Activated T-cell treated with anti-CD3 and anti-CD28 coated beads, Interleukin-2, amount 50 U/mL, for 1 hour (primary cell): ENCODE measurements at places on chromosomes 4 and X.

DNA sequence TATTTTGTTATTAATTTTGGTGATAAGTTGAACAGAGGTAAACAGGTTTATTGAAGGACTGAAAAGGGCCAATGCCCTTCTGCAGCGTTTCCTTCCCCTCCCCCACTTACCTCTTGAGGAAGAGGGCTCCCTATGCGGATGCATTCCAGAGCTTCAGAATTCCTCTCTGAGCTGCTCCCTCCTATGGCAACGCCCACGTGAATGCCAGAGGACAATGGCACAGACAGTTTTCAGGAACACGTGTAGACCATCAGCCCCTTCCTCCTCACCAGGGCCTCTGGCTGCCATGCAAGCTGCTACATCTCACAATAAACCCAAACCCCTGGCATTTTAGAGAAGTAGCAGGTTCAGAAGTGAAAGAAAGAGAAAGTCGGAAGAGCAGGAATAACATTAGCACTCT, 127.9 kb downstream of the CHRDL1 start:
- DNase-seq = no peak

DNA sequence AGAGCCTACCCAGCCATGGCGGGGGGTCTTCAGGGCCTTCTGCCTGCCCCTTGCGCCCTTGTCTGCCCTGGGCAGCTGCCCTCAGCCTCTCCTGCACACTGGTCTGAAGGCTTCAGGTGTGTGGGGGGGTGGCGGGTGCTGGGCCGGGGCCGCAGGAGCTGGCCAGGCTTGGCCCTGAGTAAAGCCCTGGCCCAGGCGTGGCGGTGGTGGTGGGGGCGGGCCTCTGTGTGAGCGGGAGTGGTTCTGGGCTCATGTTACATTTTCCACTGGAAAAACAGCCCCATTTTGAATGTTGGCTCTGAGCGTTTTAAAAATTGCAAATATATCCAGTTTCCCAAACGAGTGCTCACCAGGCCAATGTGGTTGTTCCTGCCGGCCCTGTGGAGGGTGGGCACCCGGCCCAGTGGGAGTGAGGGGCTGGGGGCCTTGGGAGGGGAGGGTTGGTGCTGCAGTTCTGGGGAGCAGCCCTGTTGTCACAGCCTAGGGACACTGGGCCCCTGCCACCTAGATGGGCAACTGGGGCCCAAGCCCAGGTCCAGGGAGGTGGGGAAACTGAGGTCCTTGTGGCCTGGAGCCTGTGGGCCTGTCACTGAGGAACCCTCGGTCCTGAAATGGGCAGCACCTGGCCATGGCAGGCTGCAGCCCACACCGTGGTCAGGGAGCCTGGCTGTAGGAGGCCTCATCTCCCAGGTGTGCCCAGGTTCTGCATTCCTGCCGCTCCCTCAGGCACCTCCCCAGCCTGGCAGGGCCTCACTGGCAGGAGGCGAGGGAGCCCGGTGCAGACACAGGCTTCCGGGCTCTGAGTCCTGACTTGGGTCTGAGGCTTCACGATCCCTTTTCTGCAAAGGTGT, 28.3 kb downstream of the FGFRL1 start:
- DNase-seq = no peak

DNA sequence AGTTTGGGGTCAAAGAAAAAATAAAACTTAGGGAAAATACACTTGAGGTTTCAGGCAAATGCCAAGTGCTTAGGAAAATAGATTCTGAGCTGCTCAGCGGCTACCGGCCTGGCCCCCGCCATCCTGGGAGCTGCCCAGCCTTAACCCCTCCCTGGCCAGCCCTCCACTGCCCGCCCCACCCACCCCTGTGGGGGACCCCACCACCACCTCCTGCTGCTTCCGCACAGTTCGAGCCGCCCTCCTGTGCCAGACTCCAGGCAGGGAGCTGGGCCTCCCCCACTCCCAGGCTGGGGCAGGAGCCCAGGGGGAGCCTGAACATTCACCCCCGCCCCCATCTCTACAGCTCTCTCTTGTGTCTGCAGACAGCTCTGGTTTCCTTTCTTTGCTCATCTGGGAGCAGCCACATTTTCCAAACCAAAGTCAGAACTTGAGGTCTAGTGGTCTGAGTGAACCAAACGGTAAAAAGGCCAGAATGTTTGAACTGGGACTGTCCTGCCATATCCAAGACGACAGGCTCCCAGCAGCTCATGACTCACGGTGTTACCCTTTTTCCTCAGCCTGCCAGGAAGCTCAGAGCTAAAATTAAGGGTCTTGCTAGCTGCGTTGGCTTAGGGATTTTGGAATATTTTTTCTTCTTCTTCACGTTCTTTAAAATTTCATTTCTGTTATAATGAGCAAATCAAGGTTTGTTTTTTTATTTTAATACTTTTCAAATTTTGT, 4.7 kb upstream of the FGFR3 start:
- DNase-seq = no peak

- DNase-seq = no peak
These were observed 5.1 kb downstream of the PHEX start for GRCh38 chrX:22037225-22037624.

DNA sequence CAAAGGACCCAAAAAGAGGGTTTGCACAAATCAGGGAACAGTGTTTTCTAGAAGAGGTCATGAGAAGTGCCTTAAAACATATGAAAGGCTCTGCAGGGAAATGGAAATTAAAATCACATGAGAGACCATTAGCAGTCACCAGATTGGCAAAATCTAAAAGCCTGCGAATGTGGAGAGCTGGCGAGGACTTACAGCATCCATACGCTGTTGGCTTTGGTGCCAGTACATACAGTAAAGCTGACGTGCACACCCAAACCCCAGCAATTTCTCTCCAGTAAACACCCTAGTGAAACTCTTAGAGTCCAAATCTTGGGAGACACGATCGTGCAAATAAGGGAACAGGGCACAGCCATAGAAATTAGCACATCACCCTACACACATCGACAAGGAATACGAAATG, 25.4 kb upstream of the PPP2R2C start:
- no peak for DNase-seq

GRCh38 chrX:77276742-77277141, 170.4 kb upstream of the FGF16 start:
- no peak for DNase-seq
